ENCODE measurements at places on chromosomes 11 and 22.

DNA sequence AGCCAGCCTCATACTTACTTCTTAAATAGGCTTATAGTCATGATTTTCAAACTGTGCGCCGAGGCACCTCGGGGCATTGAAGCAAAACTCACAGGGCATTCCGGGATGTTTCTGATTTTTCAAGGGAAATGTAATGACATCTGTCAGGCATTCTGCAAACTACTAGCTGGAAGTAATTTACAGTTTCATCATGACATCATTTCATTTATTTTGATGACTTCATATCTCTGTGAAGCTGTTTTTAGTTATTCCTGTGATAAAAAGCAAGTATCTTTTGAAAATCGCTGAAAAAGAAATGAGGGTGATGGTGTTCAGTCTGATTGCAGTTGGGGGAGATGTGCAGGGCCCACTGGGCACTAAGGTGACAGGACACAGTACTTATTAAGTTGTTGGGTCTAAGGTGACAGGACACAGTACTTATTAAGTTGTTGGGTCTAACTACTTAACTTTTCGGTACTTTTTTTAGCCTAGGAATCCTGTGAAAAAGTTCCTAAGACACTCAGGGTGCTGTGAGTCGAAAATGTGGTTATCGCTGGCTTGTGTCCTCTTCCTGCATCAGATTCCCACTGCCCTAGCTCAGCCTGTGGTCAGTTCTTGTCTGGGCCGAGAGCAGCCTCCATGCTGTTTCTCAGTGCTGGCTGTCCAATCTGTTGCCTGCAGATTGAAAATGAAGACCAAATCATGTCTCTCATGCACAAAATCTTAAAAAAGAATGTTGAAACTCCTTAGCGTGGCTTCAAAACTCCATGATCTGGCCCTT is 42.6 kb downstream of the APLP2 start:
- DNase-seq, result no peak

GRCh38 chr22:45007391-45008185 is 2.2 kb downstream of the PHF21B start:
- no peak for DNase-seq

GRCh38 chr11:38131535-38131934 is 1533.5 kb upstream of the RAG2 start:
- no peak for DNase-seq

- no peak for DNase-seq
Measured at GRCh38 chr22:38861927-38862326, 10.1 kb downstream of the CBX6 start.

DNA sequence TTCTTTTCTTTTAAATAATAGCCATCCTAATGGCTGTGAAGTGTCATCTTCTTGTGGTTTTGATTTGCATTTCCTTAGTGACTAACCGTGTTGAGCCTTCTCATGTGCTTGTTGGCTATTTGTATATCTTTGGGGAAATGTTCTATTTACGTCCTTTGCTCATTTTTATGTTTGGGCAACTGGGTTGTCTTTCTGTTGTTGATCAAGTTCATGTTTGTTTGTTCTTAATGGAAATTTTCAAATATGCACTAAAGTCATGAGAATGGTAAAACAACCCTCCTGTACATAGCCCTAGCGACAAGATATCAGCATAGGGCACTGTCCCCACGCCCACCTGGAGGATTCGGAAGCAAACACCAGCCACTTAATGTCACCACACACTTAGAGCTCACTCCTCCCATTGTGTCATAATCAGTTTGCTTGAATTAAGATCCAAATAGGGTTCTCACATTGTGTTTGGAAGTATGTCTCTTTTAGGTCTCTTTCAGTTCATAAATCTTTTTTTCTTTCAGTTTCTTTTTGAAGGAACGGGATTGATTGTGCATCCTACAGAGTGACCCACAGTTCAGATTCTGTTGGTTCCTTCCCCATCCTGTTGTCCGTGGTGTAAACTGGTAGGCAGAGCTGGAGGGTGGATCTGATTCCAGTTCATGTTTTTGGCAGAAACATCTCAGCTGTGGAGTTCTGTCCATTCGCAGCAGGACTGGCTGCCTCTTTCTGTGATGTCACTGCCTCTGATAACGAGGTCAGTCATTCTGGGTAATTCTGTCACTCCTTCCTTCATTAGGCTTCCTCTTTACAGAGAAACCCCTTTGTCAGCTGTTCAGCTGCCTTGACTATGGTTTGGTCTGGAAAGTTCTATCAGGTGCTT is 26.4 kb upstream of the ADORA2A start:
- DNase-seq, result no peak

- DNase-seq, result no peak
Measured at GRCh38 chr22:27568265-27568664, 233.3 kb downstream of the MN1 start.

DNA sequence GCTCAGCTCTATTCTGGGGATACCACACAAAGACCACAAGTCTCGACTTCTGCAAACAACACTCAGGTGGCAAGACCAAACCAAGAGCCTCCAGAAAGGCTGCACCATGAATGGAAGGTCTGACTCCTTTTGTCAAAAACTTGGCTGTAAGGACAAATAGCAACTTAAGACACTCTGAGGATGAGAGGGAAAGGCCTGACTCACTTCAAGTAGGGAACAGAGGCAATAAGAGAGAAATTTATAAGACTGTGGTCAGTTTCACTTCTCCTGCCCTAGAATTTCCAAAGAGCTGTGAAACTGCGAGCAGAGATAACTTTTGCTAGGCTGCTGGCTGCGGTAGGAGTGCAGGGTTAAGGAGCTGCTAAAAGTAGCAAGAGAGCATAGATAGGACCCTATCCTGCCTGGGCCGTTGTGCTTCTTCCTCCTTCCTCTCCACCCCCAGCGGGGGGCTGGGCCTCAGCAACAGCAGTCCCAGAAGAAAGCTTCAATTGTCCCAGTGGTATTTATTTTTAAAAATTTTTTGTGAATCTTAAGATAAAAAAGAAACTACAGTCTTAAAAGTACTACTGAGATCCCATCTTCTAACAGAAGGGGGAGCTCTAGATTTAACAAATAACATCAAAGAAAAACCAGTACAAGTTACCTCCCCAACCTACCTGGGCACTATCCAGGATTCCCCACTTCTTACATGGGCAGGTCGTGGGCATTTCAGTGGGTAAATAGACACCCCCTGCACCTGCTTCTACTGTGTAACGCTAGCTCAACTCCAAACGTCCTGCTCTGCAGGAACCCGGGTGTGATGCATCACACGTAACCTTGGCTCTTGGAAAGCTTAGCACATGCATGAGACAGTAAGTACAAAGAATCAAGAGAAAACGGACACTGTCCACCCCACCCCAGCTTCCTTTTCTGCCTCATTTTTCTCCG is 66.4 kb downstream of the SGSM3 start:
- DNase-seq, result no peak

DNA sequence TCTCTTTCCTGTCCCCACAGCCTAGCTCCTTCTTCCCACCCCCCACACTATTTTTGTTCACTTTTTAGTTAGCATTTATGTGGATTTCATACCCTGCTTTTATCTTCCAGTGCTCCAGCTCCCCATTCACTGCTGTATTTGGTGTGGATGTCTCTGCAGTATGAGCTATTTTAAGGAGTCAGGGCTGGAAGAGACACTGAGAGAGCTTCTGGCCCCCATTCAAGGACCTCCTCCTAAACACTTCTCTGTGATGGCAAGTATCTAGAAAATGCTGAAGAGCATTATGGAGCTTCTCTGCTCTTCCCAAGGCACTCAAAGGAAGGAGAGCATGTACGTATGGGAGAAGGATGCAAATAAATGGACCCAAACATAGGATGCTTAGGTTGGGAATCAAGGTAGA is 79.5 kb downstream of the RAB30 start:
- DNase-seq, result no peak

DNA sequence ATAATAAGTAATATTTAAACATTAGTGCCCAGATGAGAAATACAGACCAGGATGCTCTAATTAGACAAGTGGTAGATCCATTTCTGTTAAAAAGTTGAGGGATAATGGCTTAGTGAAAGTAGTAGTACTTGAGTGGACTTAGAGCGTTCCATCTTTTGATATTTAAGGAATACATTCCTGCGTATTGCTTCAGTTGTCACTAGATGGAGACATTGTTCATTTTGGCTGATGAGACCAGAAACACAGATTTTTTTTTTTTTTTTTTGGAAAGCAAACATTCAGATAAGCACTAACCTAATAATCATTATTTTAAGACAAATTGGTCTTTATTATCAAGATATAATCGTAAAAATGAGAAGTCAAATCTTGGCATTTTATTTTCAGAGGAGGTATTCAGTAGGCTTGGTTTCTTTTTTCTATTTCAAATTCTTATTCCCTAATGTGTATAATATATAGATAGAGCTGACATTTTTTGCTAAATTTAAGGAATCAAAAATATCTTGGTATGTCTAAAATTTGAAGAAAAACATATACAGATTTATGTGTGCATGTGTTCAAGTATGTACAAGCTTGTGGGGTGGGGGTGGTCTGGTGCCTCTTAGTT is 92.9 kb downstream of the DYNC2H1 start:
- peak; percentile 20 for DNase-seq

- no peak for DNase-seq
Measured at GRCh38 chr11:128283451-128283850, 303.9 kb downstream of the ETS1 start.

GRCh38 chr22:37079158-37079557 is 27.6 kb downstream of the KCTD17 start:
- no peak for DNase-seq

DNA sequence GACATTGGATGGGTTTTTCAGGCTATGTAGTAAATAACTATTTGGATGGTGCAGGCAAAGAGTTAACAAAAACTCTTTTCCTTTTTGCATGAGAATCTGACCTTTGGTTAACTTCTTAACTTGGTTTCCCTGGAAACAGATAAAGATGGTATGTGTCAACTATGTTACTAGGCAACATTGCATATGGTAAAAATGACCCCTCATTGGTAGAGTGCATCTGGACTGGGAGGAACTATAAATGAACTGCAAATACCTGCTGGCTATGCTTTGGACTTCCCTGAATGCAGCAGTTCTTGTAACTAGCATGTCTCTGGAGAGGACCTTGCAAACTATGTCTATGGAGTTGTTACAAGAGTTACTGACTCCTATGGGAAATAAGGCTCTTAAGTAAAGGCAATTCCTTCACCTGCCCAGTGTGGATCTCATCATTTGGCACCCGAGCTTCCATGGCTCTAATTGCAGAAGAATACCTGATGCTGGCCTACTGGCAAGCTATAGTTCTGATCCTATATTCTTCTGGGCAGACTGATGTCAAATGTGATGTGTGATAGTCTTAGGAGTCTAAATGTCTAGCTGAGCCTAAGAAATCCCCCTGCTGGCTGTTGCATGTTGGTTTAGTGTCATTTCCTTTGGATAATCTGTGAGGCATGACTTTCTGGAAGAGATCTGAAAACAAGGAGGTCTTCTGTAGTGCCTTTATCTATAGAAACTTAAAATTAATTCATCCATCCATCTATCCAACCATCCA is 126.7 kb upstream of the MTMR2 start:
- DNase-seq, result peak; percentile 52

GRCh38 chr11:92163879-92164278 is 60.7 kb upstream of the FAT3 start:
- no peak for DNase-seq

DNA sequence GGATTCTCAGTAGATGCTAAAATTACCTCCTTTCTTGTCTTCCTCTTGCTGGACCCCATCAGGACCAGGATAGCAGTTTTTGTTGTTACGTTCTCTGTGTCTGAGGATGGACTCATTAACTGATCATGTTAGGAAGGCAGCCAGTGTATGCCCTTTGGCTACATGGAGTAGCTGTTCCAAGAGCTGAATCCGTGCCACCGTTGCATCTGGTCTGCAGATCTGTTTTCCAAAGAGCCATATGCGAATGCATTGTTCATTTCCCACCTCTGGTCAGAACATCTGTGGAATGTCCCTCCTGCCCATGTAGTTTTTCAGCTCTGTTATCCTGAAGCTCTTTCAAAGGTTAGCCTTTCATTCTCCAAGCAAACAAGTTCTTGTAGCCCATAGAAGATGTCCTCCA is 188.4 kb downstream of the SPON1 start:
- no peak for DNase-seq

DNA sequence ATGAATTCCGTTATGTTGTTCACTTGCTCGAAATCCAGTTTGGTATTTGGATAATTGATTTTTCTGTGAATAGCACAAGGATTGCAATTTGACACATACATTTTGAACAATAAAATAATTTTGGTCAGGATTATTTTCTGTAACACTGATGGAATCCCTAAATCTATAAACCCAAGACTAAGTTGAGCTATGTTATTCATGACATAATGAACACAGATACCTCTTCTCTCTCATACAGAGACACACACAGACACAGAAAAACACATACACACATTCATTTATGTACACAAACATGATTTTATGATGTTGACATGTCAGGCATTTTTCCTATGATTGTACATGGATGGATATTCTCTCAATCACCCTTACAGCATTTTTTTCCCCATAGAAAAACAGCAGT is at the start of gene OR4C5:
Gene OR4C5 (minus strand): TSS at position 101 of the 400 bp plus-strand sequence. CDS start 0 bp downstream, at position 101.
- no peak for DNase-seq

DNA sequence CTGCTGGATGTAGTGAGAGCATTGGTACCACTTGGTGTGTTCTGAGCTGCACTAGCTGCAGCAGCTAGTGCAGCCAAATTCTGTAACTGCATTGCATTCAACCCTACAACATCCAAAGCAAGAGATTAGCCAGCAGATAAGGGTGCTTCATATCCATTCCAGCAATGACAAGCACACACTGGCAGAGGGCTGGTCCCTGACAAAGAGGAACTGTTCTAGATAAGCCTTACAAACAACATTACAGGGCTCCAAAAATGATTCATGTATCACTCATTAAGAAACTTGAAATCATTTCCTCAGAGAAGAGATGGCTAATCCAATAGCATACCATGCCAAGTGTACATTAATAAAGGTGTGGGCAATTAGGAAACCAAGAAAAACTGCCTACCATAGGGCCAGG is 28.4 kb upstream of the RAPSN start:
- peak; percentile 42 for DNase-seq

DNA sequence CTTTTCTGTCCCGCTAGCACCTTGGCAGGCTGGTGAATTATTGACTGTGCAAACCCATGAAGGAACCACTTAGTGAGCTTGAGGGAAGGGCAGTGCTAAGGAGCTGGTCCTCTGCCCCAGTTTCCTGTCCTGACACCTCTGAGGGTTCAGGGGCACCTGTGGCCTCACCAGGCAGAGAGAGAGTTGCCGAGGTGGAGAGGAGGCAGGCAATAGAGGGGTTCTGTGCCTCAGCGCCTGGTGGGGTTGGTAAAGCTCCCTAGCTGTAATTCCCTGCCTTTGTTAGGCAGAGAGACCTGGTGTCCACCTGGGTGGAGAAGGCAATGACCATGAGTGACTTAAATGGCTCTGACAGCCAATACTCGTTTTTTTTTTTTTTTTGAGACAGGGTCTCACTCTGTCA is 36.3 kb downstream of the YWHAH start:
- no peak for DNase-seq

GRCh38 chr11:119803139-119803538 is 74.1 kb upstream of the NECTIN1 start:
- no peak for DNase-seq

- peak; percentile 47 for DNase-seq
Measured at GRCh38 chr11:64566042-64566914, 24.7 kb upstream of the SLC22A12 start.
